ENCODE measurements at places on chromosomes 3 and 15.

GRCh38 chr3:131067983-131068382, 41.3 kb downstream of the NEK11 start:
- DNase-seq = no peak

- no peak for DNase-seq
Observed at GRCh38 chr3:135448520-135448919, 517.0 kb upstream of the PPP2R3A start.

GRCh38 chr3:195040094-195040493, 230.9 kb downstream of the XXYLT1 start:
- DNase-seq = no peak

GRCh38 chr3:160413613-160414248, 14.3 kb downstream of the SMC4 start:
- DNase-seq = peak; percentile 81

DNA sequence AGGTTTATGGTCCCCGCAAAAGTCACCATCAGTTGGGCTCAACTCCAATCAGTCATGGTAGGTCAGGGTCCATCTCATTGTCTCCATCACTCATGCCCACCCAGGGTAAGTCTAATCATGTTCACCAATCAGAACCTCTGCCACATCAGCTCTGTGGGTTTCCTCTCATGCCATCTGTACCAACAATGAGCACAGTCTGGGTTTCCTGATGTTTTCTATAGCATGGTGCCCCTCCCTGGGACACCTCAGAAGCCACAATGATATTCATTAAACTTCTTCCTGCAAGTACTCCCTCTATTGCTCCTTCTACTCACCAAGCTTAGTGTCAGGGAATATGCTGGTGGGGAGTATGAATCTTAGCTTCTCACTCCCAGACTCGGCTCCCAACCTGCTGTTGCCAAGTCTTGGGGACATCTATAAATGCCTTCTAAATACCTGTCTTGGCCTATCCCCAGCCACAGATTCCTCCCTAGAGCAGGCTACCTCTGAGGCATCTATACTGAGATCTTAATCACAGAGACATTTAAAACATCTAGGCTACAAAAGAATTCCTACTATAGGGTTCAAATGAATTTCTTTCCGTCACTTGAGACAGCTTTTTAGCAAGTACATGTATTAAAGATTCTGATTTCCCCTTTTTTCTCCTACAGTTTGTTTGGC, 5.0 kb upstream of the CCR2 start:
- peak; percentile 64 for DNase-seq

GRCh38 chr3:186540835-186541226, 3.3 kb downstream of the CRYGS start:
- DNase-seq = peak; percentile 18

GRCh38 chr3:39413691-39414420, 7.3 kb downstream of the RPSA start:
- no peak for DNase-seq

- no peak for DNase-seq
Observed at GRCh38 chr3:141737093-141737492, 1.0 kb upstream of the RNF7 start.

GRCh38 chr3:134677987-134678308, 27.1 kb upstream of the KY start:
- no peak for DNase-seq

DNA sequence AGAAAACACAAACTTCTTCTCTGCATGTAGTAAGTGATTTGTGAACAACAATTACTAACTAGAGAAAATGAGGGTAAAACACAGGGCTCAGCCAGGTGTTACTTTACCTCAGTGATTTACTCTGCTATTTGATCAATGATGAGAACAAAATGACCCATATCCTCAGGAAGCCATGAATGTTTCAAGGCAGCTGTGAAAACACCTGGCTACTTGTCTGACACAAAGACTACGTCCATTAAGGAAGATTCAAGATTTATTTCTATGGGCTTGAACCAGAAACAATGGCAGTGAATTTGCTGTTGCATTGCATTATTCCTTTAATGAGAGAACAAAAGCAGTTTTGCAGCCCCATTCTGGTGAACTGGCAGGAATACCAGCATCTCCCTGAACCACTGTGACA, 374.6 kb upstream of the ARL6 start:
- DNase-seq = peak; percentile 22

GRCh38 chr3:8385848-8386620, 115.6 kb upstream of the LMCD1 start:
- no peak for DNase-seq

GRCh38 chr3:171173736-171174135, 147.2 kb upstream of the SLC2A2 start:
- DNase-seq = no peak

DNA sequence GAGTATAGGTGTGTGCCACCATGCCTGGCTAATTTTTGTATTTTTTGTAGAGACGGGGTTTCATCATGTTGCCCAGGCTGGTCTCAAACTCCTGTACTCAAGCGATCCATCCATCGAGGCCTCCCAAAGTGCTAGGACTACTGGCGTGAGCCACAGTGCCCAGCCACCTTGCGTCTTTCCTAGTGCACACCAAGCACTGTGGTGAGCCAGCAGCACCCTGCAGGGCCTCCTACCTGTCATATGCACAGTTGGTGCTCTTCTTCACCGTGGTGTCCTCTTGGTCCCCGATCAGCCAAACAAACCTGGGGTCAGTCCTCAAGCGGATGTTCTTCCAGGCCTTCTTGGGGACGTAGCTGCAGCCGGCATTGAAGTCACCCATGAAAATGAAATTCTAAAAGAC, 13.2 kb downstream of the DNASE1L3 start:
- DNase-seq = no peak

- no peak for DNase-seq
Observed at GRCh38 chr3:66492071-66492470, 8.8 kb downstream of the LRIG1 start.

DNA sequence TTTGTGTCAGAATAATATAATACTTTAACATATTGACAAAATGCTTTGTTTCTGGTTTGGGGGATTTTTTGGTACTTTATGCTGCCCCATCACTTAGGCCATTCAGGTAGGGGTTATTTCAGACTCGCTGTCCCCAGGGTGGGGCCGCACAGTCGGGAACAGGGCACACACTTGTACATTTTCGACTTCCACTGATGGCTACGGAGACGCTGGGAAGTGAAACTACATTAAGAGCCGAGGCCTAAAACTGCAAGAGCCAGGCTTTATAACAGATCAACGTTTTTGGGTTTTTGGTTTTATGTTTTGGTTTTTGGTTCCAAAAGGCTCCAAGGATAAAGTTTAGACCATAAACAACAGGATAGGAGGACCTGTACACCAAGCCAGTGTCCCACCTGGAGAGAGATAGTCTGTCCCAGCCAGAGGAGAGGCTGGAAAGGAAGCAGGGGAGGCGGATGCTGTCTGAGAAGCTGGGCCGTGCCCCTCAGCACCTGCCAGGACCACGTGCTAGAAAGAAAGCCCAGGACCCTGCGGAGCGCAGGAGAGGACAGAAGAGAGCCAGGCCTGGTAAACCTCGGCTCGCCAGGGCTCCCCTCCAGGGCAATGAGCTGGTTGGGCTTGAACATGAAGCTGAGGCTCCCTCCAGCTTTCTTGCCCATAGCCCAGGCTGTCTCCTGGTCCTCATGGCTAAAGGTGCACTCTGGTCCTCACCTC, 111.7 kb downstream of the CHSY1 start:
- DNase-seq = no peak

DNA sequence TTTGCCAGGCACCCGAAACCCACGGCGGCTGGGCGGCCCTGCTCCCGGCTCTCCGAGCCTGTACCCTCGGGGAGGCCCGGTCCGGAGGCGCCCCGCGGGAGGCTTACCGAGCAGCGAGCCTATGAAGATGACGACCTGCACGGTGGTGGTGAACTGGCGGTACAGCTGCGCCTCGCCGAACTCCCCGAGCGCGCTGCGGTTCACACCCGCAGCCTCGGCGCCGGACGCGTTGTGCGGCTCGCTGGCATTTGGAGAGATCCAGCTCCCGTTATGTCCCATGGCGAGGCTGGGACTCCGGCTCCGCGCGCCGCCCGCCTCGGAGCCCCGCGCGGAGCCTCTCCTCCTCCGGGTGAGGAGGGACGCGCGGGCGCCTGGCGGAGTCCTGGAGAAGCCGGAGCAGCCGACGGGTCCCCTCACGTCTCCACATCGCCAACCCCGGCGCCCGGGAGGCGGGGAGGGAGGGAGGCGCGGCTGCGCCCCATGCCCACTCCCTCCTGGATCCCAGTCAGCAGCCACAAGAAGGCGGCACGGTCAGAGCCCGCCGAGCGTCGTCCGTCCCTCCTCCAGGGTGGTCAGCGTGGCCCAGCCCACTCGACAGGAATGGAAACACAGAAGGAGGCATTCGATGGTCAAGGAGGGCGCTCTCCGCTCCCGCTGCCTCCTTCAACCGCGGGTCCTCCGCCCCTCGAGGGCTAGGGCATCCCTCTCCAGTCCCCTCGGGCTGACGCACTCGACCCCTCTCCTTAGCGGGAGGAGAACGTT, at the start of gene GPR176:
Gene GPR176 (minus strand): TSS at position 519 of the 762 bp plus-strand sequence. CDS start 240 bp downstream, at position 279.
- DNase-seq = peak; percentile 43

DNA sequence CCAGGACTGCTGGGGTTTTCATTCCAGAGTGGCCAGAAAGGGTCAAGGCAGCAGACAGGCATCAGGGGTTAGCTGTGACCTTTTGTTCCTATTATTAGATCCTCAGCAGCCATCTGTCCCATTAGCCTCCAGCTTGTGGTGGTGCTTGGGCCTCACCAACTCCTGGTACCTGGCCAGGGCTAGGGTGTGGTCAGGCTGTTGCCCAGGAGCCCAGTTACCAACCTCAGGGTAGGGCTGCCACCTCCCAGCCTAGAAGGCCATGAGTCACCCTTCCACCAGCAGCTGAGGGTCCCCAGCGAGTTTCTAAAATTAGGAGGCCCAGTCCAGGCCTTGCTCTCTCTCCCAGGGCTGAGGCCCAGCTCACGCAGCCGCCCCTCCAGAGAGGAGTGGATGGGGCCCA, 12.2 kb downstream of the TMEM43 start:
- no peak for DNase-seq

DNA sequence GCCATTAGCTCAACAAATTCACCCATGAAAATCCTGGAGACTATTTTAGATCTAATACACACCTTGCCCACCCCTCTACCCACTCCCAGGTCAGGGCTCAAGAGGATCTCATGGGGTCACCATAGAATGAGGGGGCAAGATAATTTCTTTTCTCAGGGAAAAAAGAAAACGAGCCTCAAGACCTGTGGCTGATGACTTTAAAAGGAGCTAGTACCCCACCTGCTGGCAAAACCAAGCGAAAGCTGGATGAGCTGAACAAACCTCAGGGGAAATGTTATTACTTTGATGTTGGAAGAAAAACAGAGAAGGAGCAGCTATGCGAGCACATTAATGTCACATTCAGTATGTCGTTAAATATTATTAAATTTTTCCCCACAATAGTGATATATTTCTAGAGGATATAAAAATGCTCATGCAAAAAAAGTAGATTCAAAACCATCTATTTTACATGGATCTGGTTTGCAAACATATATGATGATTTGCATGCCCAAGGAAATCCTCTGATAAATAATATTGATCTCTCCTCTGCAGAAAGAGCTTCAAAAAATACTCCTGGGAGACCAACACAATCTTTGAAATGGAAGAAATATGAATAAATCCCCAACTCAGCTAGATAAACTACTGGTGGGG, 37.7 kb downstream of the PLD1 start:
- DNase-seq = peak; percentile 55

DNA sequence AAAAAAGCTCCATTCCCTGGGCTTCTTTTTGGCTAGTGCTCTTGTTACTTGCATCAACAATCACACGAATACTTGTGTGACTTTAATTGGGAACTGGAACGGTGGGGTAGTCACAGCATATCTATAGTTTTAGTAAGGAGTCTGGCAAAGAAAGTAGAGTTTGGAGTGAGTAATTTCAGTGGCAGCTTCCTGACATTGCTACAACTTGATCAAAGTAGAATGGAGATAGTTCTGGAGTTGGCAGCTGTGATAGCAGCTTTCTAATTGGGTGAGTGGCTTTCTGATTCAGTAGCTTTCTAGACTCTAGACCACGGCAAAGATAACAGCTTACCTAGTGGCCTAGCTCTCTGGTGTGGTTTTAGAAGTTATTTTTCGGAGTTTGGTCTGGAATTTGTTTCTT, 475.0 kb downstream of the TUSC7 start:
- no peak for DNase-seq

DNA sequence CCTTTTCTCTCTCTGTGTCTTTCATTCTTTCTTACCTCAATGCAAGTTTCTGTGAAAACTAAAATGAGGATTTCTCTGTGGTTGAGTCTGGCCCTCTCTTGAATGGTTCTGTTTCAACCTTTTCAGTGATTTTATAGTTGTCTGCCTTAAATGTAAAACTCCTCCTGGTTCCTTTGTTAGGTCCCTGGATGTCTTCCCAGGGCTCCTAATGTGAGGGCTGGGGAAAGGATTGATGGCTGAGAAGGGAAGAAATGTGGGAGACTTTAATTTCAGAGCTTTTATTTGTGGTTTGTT, 90.6 kb upstream of the GRM7 start:
- DNase-seq = no peak

DNA sequence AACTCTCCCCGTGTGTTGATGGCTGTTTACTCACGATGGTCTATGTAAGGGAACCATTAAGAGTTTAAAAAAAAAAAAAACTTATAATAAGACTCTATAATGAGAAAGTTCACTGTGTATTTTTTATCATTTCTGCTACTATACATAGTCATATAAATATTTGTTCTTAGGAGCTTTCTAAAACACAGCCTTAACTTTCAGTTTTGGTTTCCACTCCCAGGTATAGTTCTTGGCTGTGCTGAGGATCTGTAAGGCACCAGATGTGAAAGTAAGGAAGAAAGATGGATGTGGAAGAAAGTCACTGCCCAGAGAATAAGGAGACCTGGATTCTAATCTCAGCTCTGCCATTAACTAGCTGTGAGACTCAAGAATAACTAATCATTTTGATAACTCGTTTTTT, 101.9 kb upstream of the THBS1 start:
- DNase-seq = no peak

DNA sequence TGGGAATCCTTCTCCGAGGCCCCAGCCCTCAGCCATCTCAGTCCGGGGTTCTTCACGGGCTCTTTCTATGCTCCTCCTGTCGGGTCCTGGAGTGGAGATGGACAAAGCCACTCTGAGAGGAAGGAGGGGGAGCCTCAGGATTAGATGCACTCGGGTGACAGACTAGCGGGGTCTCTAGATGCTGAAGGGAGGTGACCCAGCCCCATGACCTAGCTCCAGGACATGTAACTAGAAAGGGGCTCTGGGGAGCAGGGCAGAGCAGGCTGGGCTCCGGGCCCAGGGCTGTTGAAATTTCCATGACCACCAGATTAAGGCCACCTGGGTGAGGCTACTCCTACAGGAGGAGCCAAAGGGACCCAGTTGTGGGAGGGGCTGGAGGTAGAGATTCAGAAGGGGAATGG, 14.8 kb upstream of the SKIC8 start:
- no peak for DNase-seq

GRCh38 chr15:74838746-74839525, 4.0 kb downstream of the ULK3 start:
- DNase-seq = no peak

Data from trophoblast cell (in vitro differentiated cells and primary cell).